ENCODE measurements at places on chromosomes 4 and X. TPM values are rescaled to one million over a fixed set of nuclear protein-coding genes. Genes with fewer than 3 reads are reported as not detected.

AVPR2 gene
- total RNA-seq = not detected

RAB39B gene
- 1.6 TPM for total RNA-seq

PCDH11X gene
- not detected for total RNA-seq

FGF13 gene
- total RNA-seq = 0.05 TPM

IGSF1 gene
- not detected for total RNA-seq

CCDC158 gene
- not detected for total RNA-seq

NLRP2B gene
- total RNA-seq = not detected

TCEAL7 gene
- total RNA-seq = not detected

TLR3 gene
- total RNA-seq = 7.7 TPM

FAM200B gene
- total RNA-seq = 10.2 TPM
